ENCODE measurements at places on chromosomes 3 and 15. TPM values are rescaled to one million over a fixed set of nuclear protein-coding genes. Genes with fewer than 3 reads are reported as not detected.

The GREM1 gene
- total RNA-seq = not detected

The SPTBN5 gene
- total RNA-seq = 0.10 TPM

DNA sequence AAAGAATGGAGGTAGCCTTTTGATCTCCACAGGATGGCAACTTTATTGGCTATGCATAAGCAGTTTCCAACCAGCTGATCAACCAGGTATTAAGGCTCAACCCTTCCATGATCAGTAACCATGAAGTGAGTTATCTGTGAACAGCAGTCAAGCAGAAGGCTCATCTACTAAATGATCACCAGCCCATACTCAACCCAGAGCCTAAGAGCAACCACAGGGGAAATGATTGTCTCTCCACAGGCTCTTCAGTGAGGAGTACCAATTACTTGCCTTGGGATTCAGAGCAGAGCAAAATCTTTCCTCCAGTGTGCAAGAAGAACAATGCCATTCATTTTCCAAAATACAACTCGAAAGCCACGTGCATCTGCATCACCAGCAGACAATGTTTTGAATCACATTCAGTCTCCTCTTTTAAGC, 754.8 kb downstream of the ROBO1 start:
- no peak for DNase-seq

DNA sequence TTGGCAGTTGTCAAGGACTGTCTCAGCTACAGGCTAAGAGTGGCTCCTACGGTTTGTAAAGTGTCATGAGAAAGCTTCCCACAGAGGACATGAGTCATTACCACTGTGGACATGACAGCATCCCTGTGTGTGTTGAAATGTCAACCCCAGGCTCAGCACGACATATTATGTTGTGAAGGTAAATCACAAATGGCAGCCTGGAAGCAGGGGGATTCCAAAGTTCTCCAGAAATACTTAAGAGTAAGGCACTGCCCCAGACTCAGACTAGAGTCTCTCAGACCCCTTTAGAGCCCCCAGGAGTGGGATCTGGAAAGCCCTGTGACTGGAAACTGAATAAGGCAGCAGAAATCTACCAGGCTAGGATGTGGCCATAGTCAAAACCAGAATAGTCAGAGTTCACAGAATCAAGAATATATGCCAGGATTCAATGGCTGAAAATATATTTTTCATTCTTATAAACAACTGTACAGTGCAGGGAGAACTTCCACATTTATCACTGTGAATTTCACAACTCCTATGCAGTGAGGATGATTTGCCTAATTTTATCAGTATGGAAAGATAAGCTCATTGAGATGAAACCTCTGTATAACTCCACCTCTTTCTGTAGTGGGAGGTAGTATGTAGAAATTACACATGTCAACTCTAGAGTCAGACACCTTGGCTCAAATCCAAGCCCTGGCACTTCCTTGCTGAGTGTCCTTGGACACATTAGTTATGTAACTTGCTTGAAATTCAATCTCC, 237.1 kb upstream of the CFAP20DC start:
- no peak for DNase-seq

GRCh38 chr15:81785679-81786078, 260.1 kb downstream of the MEX3B start:
- DNase-seq = no peak

DNA sequence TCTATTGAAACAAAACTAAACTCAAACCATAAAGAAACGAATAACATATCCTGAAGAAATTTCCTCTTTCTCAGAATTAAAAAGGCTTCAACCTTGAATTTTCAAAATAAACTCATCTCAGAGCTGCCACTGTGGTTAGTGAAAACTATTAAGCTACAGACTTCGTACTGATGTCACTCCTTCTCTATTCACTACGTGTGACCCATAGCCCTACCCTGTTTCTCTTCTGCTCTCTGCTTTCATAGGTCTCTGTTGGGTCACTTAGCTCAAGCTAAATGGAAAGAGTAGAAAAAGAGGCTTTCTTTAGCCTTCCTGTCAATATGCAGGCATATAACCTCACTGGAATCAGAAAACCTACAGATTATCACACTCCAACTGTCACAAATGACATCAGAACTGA, 126.6 kb upstream of the MME start:
- no peak for DNase-seq

- DNase-seq = no peak
Observed at GRCh38 chr3:149442851-149443544, 31.5 kb upstream of the TM4SF4 start.

DNA sequence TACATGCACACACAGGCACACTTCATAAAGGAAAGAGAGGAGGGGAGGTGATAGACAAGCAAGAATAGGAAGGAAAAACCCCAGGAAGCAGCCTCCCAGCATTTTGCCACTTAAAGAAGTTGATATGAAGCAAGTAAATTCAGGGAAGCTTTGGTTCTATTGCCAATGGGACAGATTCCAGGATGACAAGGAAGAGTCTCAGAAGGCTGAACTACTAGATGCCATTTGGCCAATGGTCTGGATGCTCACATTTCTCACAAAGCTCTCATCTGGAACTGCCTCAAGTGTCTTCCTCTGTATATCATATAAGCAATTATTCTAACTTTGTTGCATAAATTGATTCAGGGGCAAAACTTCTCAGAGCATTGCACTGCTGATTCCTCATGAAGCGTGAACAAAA, 78.8 kb upstream of the STRIT1 start:
- DNase-seq = no peak

- DNase-seq = no peak
Observed at GRCh38 chr15:46222826-46223225, 588.0 kb downstream of the SQOR start.

The VILL gene
- total RNA-seq = 1.7 TPM

All from NCI-H460 (cell line).